ENCODE measurements at places on chromosomes 11 and 22.

- DNase-seq: peak; percentile 9
Observed at GRCh38 chr22:19579115-19579811, 55.1 kb upstream of the CLDN5 start.

DNA sequence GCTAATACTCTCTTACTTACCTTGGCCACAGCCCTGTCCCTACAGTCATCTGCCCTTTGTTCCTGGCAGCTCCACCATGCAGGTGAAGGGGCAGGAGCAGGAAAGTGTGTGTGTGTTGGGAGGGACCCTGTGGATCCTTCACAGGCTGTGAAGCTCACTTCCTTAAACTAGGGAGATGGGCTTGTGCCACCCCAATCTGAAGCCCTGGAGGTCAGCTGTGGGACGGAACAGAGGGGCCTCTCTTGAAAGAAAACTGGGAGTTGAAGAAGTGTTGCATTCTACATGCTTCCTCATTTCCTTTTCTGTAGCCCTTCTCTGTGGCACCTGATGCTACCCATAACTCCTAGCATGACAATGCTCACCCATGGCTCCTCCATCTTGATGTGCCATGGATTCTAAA, 11.7 kb downstream of the FADS1 start:
- no peak for DNase-seq

GRCh38 chr11:74268456-74268855, 43.0 kb downstream of the P4HA3 start:
- no peak for DNase-seq

GRCh38 chr11:43486141-43486540, 127.4 kb downstream of the TTC17 start:
- no peak for DNase-seq

- DNase-seq: no peak
Observed at GRCh38 chr11:22775248-22775647, 54.4 kb downstream of the SVIP start.

- no peak for DNase-seq
Observed at GRCh38 chr22:36341640-36342041, 46.1 kb downstream of the MYH9 start.

DNA sequence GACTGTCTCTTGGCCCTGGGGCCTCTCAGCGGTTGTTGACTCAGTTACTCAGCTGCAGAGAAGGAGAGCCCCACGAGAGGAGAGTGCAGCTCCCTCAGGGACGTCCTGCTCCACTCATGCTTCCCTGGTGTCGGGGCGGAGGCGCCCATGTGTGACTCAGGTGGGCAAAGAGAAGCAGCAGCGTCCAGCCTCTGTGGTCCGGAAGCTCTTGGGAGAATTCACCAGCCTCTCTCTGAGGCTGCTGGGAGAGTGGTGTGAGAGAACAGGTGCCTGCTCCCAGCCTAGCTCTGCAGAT, 25.7 kb downstream of the GLB1L2 start:
- no peak for DNase-seq
